HCT116 (cell line): ENCODE measurements at places on chromosomes 13 and 19. TPM values are rescaled to one million over a fixed set of nuclear protein-coding genes. Genes with fewer than 3 reads are reported as not detected.

The RASIP1 gene
- total RNA-seq = 1.9 TPM

The PSG3 gene
- total RNA-seq = not detected

The ZNF540 gene
- total RNA-seq = not detected

The CSNK1G2 gene
- total RNA-seq = 97.9 TPM

The CCDC169 gene
- not detected for total RNA-seq

The OVOL3 gene
- not detected for total RNA-seq

The TRPM4 gene
- total RNA-seq = 44.2 TPM

The THSD1 gene
- total RNA-seq = 0.76 TPM

The URI1 gene
- 51.4 TPM for total RNA-seq

The MAP3K10 gene
- total RNA-seq = 17.3 TPM

The ZNF154 gene
- total RNA-seq = 0.10 TPM

The APC2 gene
- 1.6 TPM for total RNA-seq

The NCCRP1 gene
- total RNA-seq = 0.12 TPM

The AMER2 gene
- total RNA-seq = not detected

The CRB3 gene
- total RNA-seq = 40.5 TPM

The SIGLEC9 gene
- not detected for total RNA-seq

The MUC16 gene
- total RNA-seq = 0.12 TPM

The DPY19L3 gene
- total RNA-seq = 14.5 TPM

The PLEKHG2 gene
- 29.0 TPM for total RNA-seq

The KLK2 gene
- total RNA-seq = not detected

The FSD1 gene
- 20.1 TPM for total RNA-seq

The NOVA2 gene
- 2.5 TPM for total RNA-seq

The KLK4 gene
- total RNA-seq = 0.84 TPM

The RHPN2 gene
- 33.3 TPM for total RNA-seq

The ATP1A3 gene
- total RNA-seq = 34.7 TPM

The TMEM145 gene
- total RNA-seq = 7.2 TPM

The RNF113B gene
- not detected for total RNA-seq

The TRAPPC6A gene
- 26.9 TPM for total RNA-seq

The MBD3L3 gene
- not detected for total RNA-seq

The SLC25A41 gene
- total RNA-seq = 0.93 TPM

The ZNF132 gene
- not detected for total RNA-seq
